ENCODE measurements at places on chromosomes 13 and 19. TPM values are rescaled to one million over a fixed set of nuclear protein-coding genes. Genes with fewer than 3 reads are reported as not detected.

GRCh38 chr19:49436381-49437017 lies 4.8 kb downstream of the SLC17A7 start:
- DNase-seq: no peak

DNA sequence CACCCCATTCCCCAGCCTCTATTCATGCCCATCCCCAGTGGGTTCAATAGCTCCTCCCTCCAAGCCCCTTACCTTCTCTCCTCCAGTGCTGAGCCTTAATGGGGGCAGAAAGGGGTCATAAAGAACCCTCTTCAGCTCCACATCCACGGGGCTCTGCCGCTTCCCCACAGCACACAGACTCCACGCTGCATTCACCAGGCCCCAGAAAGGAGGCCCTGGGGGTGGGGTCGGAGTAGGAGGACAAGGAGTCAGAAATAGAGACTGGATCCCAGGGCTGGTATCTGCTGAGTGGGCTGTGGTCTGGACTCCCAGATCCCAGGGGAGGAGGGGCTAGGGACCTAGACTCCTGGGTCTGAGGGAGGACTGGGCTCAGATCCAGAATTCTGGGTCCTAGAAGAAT lies 1.6 kb downstream of the CA11 start:
- DNase-seq: no peak

DNA sequence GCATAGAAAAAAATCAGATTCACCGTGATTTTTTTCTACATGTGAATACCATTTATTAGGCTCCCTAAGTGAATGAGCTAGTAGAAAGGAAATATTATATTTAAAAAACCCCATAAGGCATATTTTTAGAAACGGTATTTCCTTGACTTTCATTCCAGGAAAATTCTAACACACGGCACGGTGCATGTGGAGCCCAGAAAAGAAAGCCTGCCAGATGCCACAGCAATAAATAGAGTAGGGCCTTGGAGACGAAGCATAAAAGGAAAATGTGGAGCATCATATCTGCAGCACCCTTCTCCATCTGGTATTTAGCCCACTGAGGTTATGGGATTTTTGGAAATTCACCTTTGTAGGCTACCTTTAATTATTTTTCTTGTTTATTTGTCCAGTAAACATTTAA lies 314.4 kb downstream of the ENOX1 start:
- DNase-seq: no peak

GRCh38 chr13:98994896-98995295 lies 17.0 kb upstream of the DOCK9 start:
- no peak for DNase-seq

- peak; percentile 96 for DNase-seq
Measured at GRCh38 chr19:2982983-2983350, 5.6 kb downstream of the TLE6 start.

GRCh38 chr13:112726016-112726767 lies 36.4 kb downstream of the ATP11A start:
- no peak for DNase-seq

GRCh38 chr13:107807306-107808073 lies 407.8 kb downstream of the LIG4 start:
- no peak for DNase-seq

Gene IFNL1
- not detected for total RNA-seq

Gene BRSK1
- total RNA-seq: 6.5 TPM

Gene EDDM13
- 0.54 TPM for total RNA-seq

Gene FKRP
- total RNA-seq: 20.5 TPM
